ENCODE measurements at places on chromosomes 7 and 10.

DNA sequence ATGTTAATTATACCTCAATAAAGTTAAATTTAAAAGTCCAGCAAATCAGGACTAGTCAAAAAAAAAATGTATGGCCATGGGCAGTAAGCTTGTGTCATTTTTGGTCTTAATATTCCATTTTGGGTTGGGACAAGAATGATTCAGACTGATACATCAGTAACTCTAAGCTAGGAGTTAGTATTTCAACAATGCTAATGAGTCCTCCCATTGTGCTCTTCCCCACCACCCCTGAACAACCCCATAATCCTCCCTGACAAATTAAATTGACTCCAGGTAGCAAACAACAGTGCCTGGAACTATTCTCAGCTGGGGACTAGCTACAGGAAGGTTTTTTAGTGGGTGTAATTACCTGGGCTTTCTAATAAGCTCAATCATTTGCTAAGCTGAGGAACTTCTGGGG, 30.7 kb upstream of the KCNIP2 start:
- DNase-seq, result no peak

GRCh38 chr7:25122373-25122772, 2.7 kb downstream of the CYCS start:
- DNase-seq, result no peak

DNA sequence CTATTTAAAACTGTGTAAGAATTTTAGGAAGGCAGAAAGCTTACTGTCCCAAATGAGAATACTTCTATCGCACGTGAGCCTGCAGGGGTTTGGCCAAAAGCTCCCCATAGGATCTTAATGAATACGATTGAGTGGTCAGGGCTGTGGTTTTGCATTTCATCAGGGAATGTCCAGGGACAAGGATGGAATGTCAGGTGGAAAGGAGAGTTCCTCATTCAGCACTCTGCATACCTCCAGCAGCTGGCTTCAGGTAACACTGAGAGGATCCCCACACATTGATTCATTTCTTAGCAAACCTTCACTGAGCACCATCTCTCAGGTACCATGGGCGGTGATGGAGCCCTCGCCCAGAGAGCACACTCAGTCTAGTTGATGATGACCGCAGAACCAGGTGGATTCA, 27.2 kb downstream of the ANK3 start:
- no peak for DNase-seq

- DNase-seq, result no peak
These were observed 50.6 kb downstream of the PRPF18 start for GRCh38 chr10:13637303-13637856.

DNA sequence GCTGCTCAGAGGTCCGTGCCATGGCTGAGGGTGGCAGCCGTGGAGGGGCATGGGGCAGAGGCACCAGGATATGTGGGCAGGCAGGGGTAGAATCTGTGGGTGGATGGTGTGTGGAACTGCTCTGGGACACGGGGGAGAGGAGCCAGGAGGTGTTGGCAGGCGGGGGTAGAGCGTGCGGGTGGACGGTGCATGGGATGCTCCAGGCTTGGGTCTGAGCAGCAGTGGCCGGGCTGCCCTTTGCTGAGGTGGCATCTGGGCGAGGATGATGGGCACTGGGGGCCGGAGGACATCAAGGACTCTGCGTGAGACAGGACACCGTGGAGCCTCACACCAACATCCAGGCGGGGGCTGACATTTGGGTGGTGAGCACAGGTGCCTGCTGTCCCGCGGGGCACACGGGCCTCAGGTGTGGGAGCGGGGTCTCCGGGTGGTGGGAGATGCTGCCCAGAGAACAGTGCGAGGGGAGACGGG, 46.2 kb downstream of the JAKMIP3 start:
- peak; percentile 14 for DNase-seq

DNA sequence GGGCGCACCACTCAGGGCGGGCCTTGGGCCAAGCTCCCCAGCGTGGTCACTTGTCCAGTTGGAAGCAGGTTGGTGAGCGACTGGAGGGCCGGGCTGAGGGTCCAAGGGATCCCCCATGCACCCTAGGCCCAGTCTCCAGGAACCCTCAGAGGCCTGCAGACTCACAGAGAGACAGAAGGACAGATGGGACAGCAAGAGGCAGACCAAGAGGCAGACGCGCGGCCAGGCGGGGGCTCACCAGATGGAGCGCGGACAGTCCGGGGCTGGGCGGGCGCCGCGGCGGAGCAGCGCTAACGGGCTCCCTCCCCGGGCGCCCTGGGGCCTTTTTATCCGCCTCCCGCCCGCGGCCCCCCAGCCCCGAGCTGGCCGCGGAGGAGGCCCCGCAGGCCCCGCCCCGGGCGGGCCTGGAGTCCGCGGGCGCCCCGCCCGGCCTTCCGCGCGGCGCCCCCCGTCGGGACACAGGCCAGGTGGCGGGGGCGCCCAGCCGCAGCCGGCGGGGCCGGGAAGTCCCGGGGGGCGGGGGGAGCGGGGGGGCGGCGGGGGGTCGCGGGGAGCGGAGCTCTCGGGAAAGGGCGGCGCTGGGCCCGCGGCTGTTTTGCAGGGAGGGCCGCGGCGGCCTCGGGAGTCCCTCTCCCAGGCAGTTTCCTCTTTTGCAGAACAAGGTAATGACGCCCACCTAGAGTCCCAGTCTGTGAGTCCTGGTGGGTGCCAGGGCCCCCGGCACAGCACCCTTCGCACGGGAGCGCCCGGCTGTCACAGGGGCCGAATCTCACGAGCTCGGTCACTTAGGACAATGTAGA, at the start of gene LOXL4:
TSS of gene LOXL4 (minus strand) at position 301 of the 800 bp plus-strand sequence. CDS start 5,175 bp downstream, outside the sequence.
- DNase-seq, result no peak

GRCh38 chr7:141671705-141672496, 30.1 kb downstream of the DENND11 start:
- no peak for DNase-seq

DNA sequence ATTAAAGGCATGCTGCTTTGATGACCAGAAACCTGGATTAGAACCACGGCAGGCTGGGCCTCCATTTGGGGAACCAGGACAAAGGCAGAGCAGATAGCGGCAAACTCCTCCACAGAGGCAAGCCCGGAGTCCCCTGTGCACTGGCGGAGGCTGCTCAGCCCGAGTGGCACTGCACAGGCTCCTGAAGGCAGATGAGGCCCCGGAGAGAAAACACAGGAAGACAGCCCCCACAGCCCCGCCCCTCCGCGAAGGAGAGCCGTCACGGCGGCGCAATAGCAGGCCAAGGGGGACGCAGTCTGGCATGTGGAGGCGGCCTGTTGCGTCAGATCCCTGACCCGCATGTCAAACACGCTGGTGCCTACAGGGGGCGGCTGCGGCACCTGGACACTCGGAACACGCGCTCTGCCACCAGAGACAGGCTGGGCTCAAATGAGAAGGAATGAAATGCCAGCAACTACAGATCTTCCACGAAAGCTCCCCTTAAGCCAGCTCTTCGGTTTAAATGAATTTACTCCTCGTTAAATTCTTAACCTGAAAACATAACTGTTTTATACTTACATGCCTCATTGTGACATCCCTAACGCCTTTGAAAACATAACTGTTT, 128.5 kb downstream of the MAD1L1 start:
- DNase-seq, result peak; percentile 84

- no peak for DNase-seq
These were observed 59.4 kb upstream of the ASAH2 start for GRCh38 chr10:50310560-50311174.

DNA sequence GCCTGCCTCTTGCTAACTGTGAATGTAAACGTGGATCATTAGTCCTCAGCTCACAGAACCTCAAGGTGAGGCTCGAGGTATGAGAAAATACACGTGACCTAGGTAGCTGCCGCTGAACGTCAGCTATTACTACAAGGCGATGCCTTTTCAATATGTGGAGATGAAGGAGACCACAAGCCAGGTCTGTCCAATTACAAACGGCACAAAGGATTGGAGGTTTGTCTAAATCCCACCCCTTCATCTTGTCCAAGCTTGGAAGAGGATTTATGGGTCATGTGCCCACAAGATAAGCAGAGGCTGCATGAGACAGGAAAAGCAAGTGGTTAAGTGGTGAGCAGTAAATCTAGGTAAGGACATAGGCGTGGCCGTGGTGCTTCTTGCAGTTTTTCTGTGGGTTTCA, 3.4 kb downstream of the H2BK1 start:
- no peak for DNase-seq

- no peak for DNase-seq
These were observed 37.2 kb downstream of the VOPP1 start for GRCh38 chr7:55534916-55535590.

GRCh38 chr7:25663877-25664276, 435.6 kb upstream of the NPVF start:
- no peak for DNase-seq

DNA sequence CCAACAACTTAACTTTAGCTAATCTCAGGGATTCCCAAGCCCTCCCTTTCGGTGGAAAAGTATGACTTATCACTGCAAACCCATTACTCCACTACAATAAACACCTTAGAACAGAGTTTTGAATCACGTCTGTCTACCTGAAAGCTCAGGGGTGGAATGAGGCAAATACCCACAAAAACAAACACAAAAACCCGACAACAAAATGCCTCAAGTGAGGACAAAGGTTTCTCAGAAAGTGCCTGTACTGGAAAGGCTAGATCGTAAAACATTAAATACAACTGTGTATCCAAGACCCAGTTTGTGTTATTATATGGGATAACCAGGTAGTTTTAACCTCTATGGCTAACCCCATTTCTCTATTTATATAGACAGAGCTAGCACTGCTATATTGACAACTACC, 26.0 kb downstream of the MKRN1 start:
- DNase-seq, result no peak

- DNase-seq, result no peak
These were observed 517.4 kb upstream of the MKI67 start for GRCh38 chr10:128643658-128644057.

GRCh38 chr7:1419688-1420087, 39.6 kb downstream of the MICALL2 start:
- DNase-seq, result no peak

GRCh38 chr7:95011146-95011928, 103.9 kb downstream of the PPP1R9A start:
- no peak for DNase-seq

DNA sequence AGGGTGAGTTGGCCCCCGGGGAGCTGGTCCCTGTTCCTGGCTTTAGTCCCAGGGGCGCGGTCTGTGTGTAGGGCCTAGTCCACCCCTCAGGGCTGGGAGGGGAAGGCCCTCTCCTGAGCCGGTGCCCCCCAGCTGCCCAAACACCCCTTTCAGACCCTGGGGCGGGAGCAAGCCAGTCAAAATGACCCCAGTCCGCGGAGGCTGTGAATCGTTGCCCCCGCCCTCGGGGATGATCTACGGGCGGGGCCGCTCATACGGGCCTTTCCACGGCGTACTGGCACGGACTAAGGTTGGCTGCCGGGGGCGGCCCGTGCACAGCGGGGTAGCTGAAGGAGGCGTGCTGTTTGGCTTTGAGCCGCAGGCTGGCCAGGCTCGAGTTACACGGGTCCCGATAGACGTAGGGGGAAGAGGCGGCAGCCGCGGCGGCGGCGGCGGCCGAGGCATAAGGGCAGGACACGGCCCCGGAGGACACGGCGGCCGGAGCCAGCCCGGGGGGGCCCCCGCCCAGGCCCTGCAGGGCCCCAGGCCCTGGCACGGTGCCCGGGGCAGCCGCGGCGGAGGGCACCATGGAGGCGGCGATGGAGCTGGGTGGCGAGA, 4.3 kb downstream of the ELOVL3 start:
- peak; percentile 89 for DNase-seq

- no peak for DNase-seq
These were observed 344.8 kb upstream of the NFE2L3 start for GRCh38 chr7:25807086-25807611.

DNA sequence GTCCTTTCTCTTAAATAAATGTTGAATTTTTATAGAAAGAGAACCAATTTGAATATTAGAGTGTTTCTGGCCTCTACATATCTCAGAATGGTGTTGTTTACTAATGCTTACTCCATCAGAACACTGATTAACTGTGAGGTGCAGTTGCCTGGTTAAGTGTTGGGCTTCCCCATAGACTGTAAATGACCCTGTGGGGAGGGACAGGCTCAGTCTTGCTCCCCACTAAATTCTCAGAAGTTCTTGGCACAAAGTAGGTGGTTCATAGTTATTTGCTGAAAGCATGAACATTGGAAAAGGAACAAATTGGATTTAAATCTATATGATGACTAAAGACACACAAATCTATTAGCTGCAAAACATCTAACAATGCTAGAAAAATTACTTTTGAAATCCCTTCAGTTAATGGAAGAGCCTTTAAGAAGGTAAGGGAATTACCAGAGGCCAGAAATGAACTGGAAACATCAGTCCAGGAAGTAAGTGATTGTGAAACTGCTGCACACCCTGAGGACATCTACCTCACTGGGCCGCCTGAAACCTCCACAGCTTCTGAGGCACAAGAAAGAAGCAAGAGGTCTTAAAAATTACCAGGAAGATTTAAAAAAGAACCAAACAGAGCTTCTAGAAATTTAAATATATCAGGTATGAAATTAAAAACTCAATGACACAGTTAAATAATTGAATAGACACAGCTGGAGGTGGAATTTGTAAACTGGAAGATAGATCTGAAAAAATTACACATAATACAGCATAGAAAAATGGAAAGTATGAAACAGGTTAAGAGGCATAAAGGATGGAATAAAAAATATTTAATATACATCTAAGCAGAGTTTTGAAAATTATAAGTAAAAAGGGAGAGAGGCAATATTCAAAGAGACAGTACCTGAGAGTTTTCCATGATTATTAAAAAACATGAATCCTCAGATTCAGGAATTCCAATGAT, 17.8 kb upstream of the COMTD1 start:
- no peak for DNase-seq

DNA sequence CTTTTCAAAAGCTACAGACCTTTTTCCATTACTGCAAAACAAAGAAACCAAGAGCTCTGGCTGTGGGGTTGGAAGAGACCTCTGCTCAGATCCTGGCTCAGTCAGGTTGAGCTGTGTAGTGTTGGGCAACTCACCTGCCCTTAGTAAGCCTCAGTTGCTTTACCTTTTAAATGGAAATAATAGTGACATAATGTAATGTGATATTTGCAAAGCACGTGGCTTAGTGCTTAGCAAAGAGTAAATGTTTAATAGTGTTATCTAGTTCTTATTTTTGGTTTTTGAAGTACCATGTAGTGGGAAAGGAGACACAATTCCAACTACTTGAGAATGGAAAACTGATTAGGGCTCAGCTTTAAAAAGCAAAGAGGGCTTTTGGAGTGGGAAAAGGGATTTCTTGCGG, 100.2 kb downstream of the SVIL start:
- DNase-seq, result no peak

- DNase-seq, result no peak
These were observed 205.3 kb downstream of the CHCHD3 start for GRCh38 chr7:132876576-132876975.

DNA sequence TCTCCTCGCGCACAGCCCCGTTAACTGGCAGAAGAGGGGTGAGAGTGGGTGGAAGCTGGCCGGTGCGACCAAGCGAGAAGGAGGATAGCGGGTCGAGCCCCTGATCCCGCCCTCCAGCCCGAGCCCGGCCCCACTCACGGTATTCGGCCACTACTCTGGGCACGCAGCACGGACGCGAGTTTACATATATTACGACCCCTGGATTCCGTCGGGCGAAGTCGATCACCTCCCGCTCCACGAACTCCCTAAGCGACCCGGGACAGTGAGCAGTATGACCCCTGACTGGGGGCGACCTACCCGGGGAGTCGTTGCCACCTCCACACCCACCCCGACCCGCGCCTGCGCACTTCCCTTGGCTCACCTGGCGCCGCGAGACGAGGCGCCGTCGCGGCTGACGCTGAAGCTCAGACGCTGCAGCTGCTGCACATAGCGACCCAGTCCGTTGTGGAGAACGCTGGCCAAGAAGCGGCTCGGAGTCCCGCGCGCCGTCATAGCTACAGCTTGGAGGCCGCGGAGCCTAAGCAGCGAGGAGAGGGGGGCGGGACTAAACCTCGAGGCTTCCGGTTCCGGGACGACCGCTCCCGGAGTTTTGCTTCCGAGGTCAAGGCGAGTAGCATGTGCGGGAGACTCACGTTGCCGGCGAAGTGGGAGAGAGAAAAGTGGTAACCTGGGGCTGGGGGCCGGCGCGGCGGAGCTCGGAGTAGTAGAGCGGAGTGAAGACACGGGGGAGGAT, at the start of the genes MRPL43 and TWNK:
TSS of gene MRPL43 (minus strand) at position 546 of the 733 bp plus-strand sequence. CDS start at position 492, 54 bp downstream.
TSS of gene TWNK (plus strand) at position 592 of the 733 bp plus-strand sequence. CDS start 668 bp downstream, outside the sequence.
- peak; percentile 86 for DNase-seq

Data from upper lobe of left lung (tissue), 6 donors.